ENCODE measurements at places on chromosomes 7 and 10.

GRCh38 chr10:5592070-5592469 lies 67.3 kb downstream of the CALML3 start:
- no peak for DNase-seq

GRCh38 chr10:1157615-1157933 lies 101.4 kb downstream of the WDR37 start:
- no peak for DNase-seq

DNA sequence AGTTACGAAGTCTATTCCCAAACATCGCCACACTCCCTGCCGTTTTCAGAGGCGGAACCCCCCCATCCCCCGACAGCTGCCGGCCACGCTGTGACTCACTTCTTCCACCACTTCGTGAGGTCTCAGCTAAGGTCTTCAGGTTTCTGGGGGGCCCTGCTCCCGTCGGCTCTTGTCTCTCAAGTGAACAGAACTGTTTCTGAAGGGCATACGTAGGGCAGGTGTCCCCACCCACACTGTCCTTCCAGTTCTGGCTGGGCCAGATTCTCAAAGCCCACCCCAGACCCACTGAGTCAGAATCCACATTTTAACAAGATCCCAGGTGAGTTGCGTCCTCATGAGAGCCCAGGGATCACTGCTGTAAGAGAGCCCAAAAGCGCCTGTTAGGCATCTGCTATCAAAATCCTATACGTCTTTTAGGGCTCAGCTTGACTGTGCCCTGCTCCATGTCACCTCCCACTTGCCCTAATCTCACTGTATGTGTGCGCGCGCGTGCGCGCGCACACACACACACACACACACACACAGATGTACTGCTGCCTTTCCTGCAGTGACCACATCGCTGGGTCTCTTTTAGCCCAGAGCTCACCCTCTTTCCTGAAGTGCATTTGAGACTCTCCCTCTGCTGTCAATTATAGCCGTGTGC lies 78.8 kb downstream of the PROSER2 start:
- no peak for DNase-seq

DNA sequence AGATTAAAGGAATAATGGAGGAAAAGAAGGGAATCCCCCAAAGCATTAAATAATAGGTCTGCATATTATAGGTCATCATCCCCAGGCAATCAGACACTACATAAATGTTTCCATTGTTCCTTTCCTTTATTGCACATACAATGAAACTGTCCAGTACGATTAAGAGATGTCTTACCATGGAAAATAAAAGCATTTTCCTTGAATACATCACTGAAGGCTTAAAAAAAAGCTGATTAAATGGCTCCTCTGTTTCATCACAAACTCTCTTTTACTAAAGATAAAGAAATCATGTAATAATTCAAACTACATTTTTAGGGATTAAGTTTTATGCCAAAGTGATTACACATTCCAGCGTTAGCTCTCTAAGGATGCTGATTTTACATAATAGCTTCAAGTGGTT lies 316.0 kb downstream of the AGMO start:
- DNase-seq: no peak

GRCh38 chr7:158396982-158397862 lies 190.4 kb downstream of the PTPRN2 start:
- no peak for DNase-seq

GRCh38 chr10:84908491-84908890 lies 580.1 kb downstream of the CCSER2 start:
- DNase-seq: no peak

DNA sequence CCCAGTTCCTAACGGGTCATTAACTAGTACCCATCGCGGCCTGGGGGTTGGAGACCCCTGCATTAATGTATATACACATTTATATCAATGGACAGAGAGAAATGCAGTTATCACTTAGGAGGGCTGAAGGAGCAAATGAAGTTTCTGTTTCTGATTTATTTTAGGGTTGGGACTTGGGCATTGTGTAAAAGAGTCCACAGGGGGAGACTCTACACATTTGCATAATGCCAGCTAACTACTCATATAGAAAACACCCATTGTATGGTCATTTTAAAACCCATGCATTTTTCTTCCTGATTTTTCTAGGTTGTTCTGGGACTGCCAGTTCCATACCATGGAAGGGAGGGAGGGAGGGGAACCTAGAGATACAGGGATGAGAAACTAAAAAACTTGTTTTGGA lies 23.5 kb downstream of the BCCIP start:
- DNase-seq: no peak

GRCh38 chr7:157932498-157933218 lies 595.9 kb downstream of the DNAJB6 start:
- no peak for DNase-seq

DNA sequence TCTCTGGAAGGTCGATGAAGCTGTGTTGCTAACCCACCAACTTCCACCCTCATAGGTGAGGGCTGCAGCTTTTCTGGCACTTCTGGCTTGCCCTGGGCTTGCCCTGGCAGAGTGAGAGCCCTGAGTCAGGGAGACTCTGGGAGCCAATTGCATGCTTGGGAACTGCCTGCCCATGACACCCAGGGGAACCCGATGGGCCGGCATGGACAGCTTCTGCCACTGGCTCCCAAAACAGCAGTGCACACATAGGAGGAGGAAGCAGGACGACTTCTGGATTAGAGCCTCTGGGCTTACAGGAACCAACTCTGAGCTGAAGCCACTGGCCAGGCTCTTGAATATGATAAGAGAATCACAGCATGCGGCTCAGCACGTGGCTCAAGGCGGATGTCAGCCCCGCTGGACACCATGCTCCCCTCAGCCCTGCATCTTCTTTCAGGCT lies 135.2 kb upstream of the UNC5B start:
- DNase-seq: no peak

GRCh38 chr10:131724169-131724545 lies 176.7 kb upstream of the PPP2R2D start:
- no peak for DNase-seq

GRCh38 chr10:22681783-22682183 lies 32.6 kb downstream of the PIP4K2A start:
- DNase-seq: peak; percentile 21

DNA sequence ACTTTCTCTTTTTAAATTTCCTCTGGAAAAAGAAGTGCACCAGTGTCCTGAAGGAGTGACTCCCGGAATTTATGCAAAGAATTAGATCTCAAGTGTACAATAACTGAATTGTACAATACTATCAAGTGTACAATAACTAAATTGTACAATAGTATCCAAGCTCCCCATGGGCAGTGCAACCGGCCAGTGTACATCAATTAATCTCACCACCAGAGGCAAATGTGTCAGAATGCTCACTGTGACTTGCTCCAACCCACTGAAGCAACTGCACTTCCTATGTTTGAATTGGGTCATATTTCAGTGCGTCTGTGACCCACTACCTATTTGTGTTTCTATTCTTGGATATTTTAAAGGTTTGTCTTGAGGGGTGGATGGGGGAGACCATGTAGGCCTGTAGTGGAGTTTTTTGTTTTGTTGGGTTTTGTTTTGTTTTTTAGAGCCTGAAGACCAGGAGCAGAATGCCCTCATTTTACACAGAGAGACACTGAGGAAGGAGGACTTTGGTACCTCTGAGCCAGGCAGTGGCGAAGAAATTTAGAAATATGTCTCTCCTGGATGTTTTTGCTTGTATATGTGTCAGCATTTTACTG lies 78.5 kb upstream of the CTTNBP2 start:
- no peak for DNase-seq

DNA sequence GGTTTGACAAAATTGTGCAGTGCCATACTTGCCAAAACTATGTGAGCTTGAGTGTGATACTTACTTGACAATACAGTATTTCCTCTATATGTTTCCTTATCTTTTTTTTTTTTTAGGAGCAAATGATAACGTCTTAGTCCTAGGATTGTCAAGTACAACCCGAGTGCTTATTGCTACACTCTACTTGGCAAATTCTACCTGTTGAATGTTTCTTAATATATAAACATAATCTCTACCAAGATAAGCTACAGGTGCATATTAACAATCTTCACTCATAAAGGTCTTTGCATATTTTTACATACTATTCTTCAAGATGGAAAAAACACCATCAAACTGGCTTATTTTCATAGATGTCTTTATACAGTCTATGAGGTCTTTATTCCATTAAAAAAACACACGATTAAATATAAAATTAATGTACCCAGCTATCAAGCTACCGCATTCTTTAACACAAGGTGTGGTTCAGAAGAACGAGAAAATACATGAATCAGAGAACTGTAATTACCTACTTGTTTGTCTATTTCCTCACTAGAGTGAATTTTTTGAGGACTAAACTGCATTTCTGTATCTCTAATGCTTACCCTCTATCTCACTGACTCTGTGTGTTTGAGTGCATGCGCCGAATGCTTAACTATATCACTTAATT lies 76.1 kb upstream of the PDSS1 start:
- no peak for DNase-seq

- no peak for DNase-seq
Measured at GRCh38 chr10:100826983-100827818, 81.8 kb downstream of the PAX2 start.

DNA sequence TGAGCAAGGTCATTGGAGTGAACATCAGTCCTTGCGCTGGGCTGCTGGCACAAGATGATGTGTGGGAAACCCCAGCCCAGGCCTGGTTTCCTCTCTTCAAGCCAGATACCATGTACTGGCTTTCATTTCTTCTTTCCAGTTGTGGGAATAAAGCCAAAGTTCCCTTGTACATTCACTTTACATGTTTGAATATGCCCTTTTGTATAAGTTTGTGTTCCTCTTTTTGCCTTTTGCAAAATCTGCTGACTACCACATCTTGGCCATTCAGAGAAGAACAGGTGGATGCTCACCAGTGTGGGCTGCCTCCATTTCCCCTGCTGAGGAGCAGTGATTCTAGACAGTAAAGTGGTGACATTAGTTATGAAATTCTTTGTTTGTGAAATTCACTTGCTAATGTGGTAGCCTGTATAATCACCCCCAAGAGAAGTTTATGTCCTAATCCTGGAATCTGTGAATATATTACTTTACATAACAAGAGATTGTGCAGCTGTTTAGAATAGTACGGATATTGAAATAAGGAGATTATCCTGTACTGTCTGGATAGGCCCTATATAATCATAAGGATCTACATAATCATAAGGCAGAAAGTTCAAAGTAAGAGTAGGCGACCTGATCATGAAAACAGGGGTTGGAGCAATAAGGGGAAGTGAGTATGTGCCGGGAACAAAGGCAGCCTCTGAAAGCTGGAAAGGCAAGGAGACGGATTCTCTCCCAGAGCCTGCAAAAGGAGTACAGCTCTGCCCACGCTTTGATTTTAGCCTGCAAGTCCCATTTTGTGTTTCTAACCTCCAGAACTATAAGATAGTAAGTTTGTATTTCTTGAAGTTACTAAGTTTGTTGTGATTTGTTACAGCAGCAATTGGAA lies 18.8 kb upstream of the AOAH start:
- DNase-seq: no peak

GRCh38 chr10:36118314-36118713 lies 476.2 kb upstream of the FZD8 start:
- no peak for DNase-seq

DNA sequence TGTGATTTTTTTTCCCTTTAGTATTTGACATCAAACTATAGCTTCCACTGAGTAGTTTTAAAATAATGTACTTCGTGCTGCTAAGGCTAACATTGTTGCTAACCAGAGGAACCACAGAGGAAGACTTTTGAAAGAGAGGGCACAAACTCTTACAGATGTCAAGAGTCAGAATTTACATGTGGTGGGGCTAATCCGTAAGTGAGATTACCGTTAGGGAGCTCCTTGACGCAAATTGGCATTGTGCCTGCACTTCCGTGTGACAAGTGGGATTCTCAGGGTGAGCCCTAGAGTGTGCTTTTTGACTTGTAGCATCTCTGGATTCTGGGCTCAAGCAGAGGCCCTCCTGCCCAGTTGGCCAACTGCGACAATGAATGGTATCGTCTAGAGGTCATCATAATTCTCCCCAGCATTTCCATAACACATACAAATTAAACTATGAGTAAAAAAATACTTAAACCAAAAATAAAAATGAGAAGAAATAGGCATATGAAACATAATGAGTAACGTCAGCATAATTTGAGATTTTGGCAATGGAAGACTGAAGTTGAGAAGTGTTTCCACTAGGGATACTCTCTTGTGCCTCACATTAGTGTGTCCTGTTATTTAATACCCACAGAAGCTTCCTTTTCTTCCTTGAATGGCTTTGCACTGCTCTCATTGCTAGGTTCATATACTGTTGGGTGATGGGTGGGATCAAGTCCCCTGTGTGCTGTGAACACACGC lies 164.0 kb downstream of the SDK1 start:
- DNase-seq: no peak

DNA sequence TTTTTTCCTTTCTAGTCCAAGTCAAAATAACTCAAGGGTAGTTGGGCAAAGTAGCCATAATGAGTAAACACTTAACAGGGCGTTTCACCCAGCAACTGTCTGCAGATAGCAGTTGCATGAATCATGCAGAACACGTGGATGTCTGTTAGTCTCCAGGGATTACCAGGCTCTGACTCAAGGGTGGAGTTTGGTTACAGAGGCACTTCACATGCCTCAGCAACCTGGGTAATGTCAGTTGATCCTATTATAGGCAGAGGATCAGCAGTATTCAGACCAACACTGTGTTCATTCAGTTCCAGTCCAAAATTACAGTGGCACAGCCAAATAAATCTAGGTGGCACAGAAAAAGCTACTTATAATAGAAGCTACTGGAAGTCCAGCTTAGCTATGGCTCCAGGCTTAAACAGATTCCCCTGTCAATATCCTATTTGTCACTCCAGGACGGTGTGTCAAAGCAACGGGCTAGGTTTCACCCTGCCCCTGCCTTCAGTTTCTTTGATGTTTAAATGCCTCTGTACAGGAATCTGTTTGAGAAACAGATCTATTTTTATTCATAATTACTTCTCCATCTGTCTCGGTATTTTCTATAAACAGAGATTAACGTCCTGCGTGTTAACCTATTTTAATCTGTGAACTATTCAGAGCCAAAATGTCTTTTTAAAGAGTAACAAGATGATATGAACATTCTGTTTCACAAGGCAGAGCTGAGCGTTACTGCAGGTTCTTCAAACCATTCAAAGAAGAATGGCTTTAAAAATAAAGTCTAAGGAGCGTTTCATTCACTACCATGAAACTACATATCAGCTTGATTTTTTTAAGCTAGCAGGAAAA lies 162.6 kb upstream of the AKR1E2 start:
- no peak for DNase-seq

- no peak for DNase-seq
Measured at GRCh38 chr7:15430911-15431310, 130.9 kb downstream of the AGMO start.

GRCh38 chr10:61487506-61487905 lies 34.3 kb upstream of the TMEM26 start:
- no peak for DNase-seq

- DNase-seq: no peak
Measured at GRCh38 chr10:50619882-50620281, 3.9 kb downstream of the SGMS1 start.

DNA sequence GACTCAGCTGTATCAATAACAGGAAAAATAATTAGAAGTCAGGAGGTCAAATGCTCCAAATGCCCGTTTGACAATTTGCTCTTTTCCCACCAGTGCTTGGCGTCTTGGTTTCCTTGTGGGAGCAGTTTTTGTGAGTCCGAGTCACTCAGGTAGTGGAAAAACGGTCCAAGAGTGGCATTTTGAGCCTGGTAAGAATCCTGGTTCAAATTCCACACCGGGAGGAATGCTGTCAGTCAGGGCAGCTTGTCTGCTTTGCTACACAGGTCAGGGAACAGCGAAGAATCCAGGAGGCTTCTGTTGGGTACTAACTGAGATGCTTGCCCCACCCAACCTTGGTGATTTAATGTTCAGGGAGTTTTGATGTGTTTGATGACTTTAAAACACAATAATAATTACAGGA lies 209.5 kb downstream of the HERPUD2 start:
- no peak for DNase-seq

Measured in stimulated activated CD8-positive, alpha-beta memory T cell treated with anti-CD3 and anti-CD28 coated beads, Interleukin-7, amount 100 ng/mL, for 1 hour (primary cell).